RWPE1 (cell line): ENCODE measurements at places on chromosomes 4 and X.
A peak's percentile ranks its signal among the peaks of the same experiment; 100 is the strongest.

DNA sequence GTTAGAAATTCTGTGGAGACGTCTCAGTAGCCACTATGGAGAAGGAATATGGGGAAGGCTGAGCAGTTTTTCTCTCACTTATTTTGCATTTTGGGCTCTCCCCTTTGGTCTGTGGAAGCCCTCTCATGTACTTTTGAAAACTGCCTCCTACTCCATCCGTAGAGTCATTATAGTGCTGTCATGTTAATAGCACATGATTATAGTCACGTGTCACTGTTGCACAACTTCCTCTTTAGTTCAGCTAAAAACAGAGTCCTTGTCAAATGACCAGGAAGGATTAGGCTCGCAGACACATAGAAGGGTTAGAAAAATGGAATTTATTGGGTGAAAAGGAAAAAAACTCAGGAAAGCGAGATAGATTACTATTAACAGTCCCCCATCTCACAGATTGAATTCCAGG is 258.2 kb upstream of the CXorf51A start:
- no peak for DNase-seq

- no peak for DNase-seq
These were observed 1.9 kb downstream of the SLC9A7 start for GRCh38 chrX:46757052-46757451.

- no peak for DNase-seq
These were observed 278.2 kb upstream of the GATB start for GRCh38 chr4:152039023-152039481.

- DNase-seq = no peak
These were observed 397.7 kb downstream of the IL15 start for GRCh38 chr4:142034101-142034500.

DNA sequence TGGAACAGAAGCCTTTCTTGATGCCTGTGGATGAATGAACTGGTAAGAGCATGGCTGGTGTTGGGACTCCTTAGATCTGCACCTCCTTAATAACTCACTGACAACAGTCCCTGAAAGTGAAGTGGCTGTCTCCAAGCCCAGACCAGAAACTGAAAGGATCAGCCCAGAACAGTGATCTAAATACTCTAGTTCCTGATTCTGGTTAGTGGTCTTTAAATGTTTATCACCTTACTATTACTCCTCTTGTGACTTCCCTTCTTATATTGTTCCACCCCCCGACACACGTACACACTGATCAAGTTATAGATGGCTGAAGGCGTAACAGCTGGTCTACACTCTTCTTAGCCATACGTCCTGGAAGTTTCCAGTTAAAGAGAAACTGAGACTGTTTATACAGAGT is 33.8 kb upstream of the ARMCX2 start:
- DNase-seq = no peak

DNA sequence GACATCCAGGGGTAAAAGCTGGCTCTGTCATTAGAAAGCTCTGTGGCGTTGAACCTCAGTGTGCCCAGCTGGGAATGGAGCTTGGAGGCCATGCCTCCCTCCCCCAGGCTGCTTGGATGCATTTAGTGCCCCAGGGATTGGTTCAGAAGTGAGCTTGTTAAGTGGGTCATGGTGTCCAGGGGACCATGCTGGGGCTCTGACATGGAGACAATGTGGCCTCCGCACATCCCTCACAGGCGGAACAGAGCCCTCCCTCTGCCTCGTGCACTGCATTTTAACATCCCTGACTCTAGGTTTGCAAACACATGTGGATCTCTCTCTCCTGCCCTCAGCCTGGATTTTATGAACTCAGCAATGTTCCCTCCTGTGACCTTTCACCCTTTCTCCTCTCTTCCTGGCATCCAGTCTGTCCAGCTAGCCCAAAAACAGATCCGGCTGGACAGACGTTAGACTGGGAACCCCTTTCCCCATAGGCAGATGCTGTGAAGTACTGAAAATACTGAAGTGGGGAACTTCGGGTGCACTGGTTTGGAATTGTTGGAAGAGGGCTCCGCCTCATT is 81.5 kb downstream of the SORCS2 start:
- no peak for DNase-seq

DNA sequence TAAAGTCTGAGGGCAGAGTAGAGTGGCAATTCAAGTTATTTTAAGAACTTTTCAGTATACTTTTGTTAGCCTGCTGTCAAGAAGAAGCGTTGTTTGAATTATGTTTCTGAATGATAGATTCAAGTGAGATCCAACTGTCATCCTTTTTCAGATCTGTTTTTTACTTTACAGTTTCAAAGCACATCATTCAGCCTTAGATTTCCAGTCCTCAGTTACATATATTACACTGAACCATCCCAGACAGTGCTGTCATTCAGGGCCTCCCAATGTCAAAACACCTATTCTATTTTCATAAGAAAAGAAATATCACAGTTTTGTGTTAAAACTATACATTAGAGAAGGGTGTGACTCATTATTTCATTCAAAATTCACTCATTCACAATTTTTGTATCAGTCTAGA is 856.9 kb downstream of the ADGRL3 start:
- DNase-seq = no peak

DNA sequence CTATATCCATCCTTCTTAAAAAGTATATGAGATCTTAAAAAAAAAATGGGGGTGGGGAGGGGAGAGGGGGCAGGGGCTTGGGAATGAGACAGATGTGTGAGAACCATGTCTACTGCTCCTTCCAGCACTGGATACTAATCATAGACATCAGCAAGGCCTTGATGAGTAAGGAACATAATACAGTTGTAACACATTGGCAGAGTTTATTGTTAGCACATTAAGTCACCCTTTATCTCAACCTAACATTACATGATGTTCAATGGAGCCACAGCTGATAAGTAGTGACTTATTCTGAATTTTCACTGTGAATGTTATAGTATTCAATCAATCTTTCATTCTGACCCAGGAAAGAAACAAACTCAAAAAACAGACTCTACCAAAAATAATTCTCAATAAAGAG is 47.3 kb upstream of the KCNE5 start:
- DNase-seq = no peak

DNA sequence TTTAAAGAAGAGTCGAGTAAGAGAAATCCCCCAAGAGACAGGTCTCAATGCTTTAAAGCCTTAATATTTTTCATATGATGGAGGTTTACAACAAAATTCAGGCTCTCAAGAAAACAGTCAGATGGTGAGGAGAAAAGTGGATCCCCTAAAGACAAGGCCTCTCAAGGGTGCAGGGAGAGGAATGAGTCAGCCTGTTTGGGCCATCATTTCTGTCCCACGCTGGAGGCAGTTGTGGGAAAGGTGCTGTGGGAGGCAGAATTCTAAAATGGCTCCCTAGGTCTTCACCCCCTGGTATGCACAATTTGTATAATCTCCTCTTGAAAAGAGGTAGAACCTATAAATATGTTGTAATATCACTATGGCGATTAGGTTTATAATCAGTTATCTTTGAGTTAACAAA is 4.6 kb upstream of the TIFA start:
- no peak for DNase-seq

- no peak for DNase-seq
These were observed 185.3 kb upstream of the TAPT1 start for GRCh38 chr4:16411501-16412085.

DNA sequence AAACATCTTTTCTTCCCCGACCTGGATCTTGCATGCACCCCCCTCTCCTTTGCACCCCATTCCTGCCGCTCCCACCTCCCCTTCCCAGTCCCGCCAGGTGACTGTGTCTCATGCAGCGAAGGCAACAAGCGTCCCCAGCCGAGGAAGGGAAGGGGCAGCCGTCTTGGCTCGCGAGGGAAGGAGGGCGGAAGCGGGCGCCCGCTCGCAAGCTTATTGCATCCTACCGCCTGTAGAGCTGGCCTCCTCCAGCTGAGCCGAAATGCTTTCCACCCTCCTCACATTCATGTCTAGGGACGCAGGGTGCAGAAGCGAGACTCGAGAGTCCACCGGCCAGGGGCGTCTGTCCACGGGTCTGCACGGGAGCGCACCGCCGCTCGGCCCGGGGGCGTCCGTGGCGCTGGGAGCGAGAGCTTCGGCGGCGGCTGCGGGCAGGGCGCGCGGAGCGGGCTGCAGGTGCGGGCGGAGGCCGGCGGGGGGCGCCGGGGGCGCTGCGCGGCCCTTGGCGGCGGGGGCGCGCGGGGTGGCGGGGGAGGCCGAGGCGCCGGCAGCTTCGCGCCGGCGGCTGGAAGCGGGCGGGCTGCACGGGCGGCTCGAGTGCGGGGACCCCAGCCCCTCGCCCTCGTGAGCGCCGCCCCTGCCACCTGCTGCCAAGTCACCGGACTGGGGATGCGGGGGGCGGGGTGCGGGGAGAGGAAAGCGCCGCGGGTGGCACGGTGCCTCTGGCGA is at the start of gene KCNIP4:
Gene KCNIP4, minus strand, starts transcription at position 426 of the 726 bp plus-strand sequence.
- DNase-seq = peak; percentile 25

- DNase-seq = peak; percentile 41
These were observed 55.4 kb downstream of the HADH start for GRCh38 chr4:108044951-108045686.

DNA sequence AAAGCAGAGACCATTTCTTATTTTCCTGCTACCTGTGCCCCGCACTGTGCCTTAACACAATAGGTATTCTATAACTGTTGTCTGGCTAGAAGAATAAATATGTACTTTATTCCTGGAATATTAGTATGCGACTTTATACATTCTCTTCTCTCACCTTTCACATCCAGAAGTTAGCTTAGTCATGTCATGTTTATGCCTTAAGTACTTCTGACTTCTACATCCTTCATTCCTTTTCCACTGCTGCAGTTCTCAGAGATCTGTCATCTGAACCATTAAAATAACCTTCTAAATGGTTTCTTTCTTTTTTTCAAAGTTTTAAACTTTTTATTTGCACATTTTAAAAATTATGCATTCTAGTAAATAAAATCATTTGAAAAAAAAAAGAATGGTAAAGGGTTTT is 34.4 kb downstream of the KIF4A start:
- no peak for DNase-seq
